Kidney (tissue), 22 donors: ENCODE measurements at places on chromosomes 12 and 14. TPM values are rescaled to one million over a fixed set of nuclear protein-coding genes. Genes with fewer than 3 reads are reported as not detected.

The OR6C3 gene
- total RNA-seq = not detected

The KRT71 gene
- total RNA-seq = not detected

The RNASE3 gene
- 0.38 TPM for total RNA-seq

The SALL2 gene
- total RNA-seq = 8.8 TPM

The NGB gene
- total RNA-seq = not detected

The B3GNT4 gene
- total RNA-seq = 0.35 TPM

The INSM2 gene
- total RNA-seq = not detected

The DDN gene
- not detected for total RNA-seq

The WDHD1 gene
- total RNA-seq = 3.3 TPM

The KRT3 gene
- not detected for total RNA-seq

The DDX11 gene
- 29.9 TPM for total RNA-seq

- no peaks in the 10 kb centered on the region for H3K27me3 ChIP-seq
- H3K4me3 ChIP-seq = no peak overlapping the region
- no peak overlapping the region for H3K27ac ChIP-seq
- no peak for DNase-seq
Observed at GRCh38 chr12:65449400-65449799, 170.9 kb downstream of the MSRB3 start.

GRCh38 chr14:58697930-58698642 lies 60.3 kb downstream of the DACT1 start:
- no peak overlapping the region for H3K4me3 ChIP-seq
- no peaks in the 10 kb centered on the region for H3K4me1 ChIP-seq
- no peaks in the 10 kb centered on the region for H3K36me3 ChIP-seq
- DNase-seq = no peak
- H3K27ac ChIP-seq = no peak overlapping the region
- H3K27me3 ChIP-seq = no peaks in the 10 kb centered on the region

GRCh38 chr12:45703942-45704341 lies 25.6 kb upstream of the ARID2 start:
- H3K36me3 ChIP-seq = no peaks in the 10 kb centered on the region
- H3K27ac ChIP-seq = no peak overlapping the region
- H3K27me3 ChIP-seq = no peaks in the 10 kb centered on the region
- no peak for DNase-seq

GRCh38 chr12:63863658-63864453 lies 19.4 kb downstream of the SRGAP1 start:
- no peak overlapping the region for H3K4me3 ChIP-seq
- no peak for DNase-seq
- H3K36me3 ChIP-seq = no peaks in the 10 kb centered on the region
- H3K27ac ChIP-seq = no peak overlapping the region
- H3K4me1 ChIP-seq = peaks cover 3% of the 10 kb centered on the region

DNA sequence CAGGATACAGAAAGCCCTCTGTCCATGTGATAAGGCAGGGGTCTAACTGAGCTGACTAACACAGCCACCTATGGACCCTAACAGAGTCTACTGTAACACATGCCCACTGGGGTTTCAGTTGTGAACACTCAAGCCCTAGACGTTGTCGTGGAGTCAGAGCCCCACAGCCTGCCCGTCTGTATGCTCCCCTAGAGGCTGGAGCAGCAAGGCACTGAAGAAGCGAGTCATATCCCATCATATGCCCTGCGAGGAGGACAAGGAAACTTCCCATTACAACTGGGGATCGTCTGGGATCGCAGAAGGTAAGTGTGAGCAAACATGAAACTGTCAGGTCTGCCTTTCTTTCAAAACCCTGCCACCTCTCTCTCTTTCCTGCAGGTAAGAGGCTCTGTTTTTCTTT lies 138.1 kb downstream of the GPR65 start:
- no peaks in the 10 kb centered on the region for H3K36me3 ChIP-seq
- no peak overlapping the region for H3K27ac ChIP-seq
- no peak for DNase-seq
- no peak overlapping the region for H3K4me3 ChIP-seq

GRCh38 chr12:60035835-60036234 lies 440.0 kb downstream of the SLC16A7 start:
- no peak for DNase-seq
- no peaks in the 10 kb centered on the region for H3K4me1 ChIP-seq
- no peaks in the 10 kb centered on the region for H3K36me3 ChIP-seq
- no peak overlapping the region for H3K4me3 ChIP-seq
- no peaks in the 10 kb centered on the region for H3K27me3 ChIP-seq
- H3K27ac ChIP-seq = no peak overlapping the region

DNA sequence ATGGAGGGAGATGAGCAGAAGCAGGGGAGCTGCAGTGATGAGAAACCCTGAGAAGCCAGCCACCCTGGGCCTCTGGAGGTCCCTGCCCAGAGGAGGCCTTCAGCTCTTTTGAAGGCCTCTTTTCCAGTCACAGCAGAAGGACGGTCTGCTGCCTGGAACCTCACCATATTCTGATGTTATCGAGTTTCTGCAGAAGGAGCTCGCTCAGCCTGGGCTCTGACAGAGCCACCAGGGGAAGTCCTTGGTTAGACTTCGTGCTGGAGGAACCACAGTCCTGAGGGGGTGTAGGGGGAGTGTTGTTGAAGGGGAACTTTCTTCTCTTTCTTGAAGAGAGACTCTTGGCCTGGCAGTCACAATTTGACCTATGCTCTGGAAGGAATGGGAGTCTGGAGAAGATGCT lies 25.1 kb upstream of the BATF start:
- no peaks in the 10 kb centered on the region for H3K36me3 ChIP-seq
- no peaks in the 10 kb centered on the region for H3K4me1 ChIP-seq
- DNase-seq = no peak
- no peak overlapping the region for H3K4me3 ChIP-seq
- H3K27ac ChIP-seq = no peak overlapping the region
- H3K27me3 ChIP-seq = no peaks in the 10 kb centered on the region

DNA sequence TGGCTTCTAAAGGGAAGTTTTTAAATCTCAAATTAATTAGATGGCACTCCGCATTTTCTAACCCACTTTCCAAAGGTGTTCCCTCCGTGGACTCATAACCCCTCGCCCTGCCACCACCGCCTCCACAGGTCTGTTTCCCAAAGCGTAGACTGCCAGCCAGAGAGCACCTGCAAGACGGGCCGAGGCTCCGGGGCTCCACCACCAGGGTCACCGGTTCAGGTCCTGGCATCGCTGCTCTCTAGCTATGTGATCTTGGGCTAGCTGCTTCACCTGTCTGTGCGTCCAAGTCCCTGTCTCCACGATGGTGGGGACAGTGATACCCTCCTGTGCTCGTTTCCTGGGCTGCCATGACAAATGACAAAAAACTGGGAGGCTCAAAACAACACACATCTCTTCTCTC lies 11.5 kb downstream of the RIMBP2 start:
- DNase-seq = no peak
- H3K27me3 ChIP-seq = no peaks in the 10 kb centered on the region
- no peak overlapping the region for H3K4me3 ChIP-seq
- no peaks in the 10 kb centered on the region for H3K36me3 ChIP-seq

DNA sequence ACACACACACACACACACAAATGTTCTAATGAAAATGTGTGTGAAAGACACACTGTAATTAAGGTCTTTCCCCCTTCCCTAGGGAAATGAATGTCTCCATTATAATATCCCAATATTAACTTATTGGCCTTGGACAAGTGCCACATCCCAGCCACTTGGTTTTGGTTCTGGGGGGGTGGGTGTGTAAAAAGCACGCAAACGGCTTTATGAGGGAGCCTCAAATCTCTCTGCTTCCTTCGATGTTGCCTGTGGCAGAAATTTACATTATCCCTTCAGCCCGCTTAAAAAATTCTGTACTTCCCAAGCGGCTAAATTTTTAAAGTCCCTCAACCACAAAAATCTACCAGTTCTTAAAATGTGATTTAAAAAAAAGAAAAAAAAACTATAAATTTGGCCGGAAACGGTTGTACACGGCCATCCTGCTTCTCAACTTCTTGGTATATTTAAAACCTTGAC lies 432 bp downstream of the C14orf93 start:
- peaks cover 3% of the 10 kb centered on the region for H3K4me1 ChIP-seq
- DNase-seq = no peak
- peak overlapping the region; percentile 87 for H3K4me3 ChIP-seq
- no peaks in the 10 kb centered on the region for H3K27me3 ChIP-seq

- H3K27me3 ChIP-seq = no peaks in the 10 kb centered on the region
- H3K36me3 ChIP-seq = no peaks in the 10 kb centered on the region
- no peaks in the 10 kb centered on the region for H3K4me1 ChIP-seq
- DNase-seq = peak; percentile 78
- H3K4me3 ChIP-seq = peak within 1 kb of the TSS; percentile 63
Observed at GRCh38 chr12:104049903-104050356, at the start of gene GLT8D2. TSS of gene GLT8D2 (minus strand) at chr12:104050187. CDS start at chr12:104019648, 30,539 bp downstream.

- peak; percentile 81 for DNase-seq
- no peaks in the 10 kb centered on the region for H3K36me3 ChIP-seq
- no peak overlapping the region for H3K27ac ChIP-seq
- peaks cover 4% of the 10 kb centered on the region for H3K4me1 ChIP-seq
- no peak overlapping the region for H3K4me3 ChIP-seq
- no peaks in the 10 kb centered on the region for H3K27me3 ChIP-seq
Observed at GRCh38 chr14:102510616-102511520, 1.3 kb upstream of the ANKRD9 start.

DNA sequence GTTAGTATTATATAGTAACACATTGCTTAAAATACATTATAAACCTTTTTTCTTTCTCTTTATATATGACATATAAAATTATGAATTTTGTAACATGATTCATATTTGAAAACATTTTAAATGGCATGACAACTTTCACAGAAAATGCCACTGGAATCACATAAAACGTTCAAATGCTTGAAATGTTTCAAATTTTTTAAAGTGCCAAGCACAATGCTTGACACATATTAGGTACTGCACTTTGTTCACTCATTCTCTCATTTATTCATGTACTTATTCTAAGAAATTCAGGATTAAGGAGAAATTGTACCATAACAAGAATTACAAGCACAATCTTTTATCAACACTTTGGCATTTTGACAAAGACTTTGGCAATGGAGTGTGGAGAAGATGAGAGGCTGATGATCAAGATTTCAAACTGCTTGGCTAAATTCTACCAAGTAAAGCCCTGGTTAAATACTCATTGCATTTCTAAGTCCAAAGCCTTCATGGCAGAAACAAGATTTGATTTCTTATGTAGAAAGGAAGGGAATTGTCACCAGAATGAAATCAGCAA lies 232.2 kb downstream of the C12orf50 start:
- H3K27ac ChIP-seq = no peak overlapping the region
- no peak for DNase-seq
- no peaks in the 10 kb centered on the region for H3K27me3 ChIP-seq
- H3K4me1 ChIP-seq = no peaks in the 10 kb centered on the region
- no peaks in the 10 kb centered on the region for H3K36me3 ChIP-seq
- H3K4me3 ChIP-seq = no peak overlapping the region

DNA sequence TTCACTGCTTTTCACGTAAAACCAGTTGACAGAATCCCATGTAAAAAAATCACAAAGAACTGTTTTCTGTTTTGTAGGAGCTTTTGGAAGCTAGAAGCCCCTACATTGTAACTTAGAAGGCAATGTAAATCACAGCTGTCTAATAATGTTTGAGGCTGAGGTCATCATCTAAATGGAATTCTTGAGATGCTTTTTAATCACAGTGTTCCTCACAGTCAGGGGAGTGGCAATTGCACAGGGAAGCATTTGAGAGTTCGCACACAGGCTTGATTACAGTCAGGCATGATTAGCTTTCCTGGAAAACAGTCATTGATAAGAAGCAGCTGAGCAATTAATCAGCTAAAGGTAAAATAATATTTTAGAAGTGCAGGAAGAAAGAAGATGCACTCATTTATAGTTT lies 2.9 kb downstream of the SLC17A8 start:
- no peaks in the 10 kb centered on the region for H3K36me3 ChIP-seq
- peak; percentile 45 for DNase-seq
- H3K4me1 ChIP-seq = no peaks in the 10 kb centered on the region
- no peak overlapping the region for H3K4me3 ChIP-seq
- no peaks in the 10 kb centered on the region for H3K27me3 ChIP-seq

DNA sequence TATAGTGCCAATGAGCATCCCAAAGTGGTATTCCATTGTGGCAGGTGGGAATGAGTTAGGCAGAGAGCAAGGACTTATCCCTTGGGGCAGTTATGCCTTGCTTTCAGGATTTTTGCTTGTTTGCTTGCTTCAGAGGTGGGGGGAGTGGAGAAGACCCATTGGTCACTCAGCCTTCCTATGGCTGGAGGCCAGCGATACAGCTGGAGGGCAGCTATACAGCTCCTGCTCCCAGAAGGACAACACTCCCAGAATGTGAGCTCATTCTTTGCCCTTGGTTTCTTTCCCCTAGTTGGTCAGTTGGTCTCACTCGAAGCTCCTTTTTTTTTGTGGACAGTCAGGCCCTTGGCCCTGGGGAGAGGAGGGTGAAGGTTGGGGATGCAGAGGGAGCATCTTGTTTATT lies 14.5 kb downstream of the KRT83 start:
- H3K36me3 ChIP-seq = no peaks in the 10 kb centered on the region
- peak; percentile 23 for DNase-seq
- H3K4me1 ChIP-seq = no peaks in the 10 kb centered on the region
- no peak overlapping the region for H3K27ac ChIP-seq

DNA sequence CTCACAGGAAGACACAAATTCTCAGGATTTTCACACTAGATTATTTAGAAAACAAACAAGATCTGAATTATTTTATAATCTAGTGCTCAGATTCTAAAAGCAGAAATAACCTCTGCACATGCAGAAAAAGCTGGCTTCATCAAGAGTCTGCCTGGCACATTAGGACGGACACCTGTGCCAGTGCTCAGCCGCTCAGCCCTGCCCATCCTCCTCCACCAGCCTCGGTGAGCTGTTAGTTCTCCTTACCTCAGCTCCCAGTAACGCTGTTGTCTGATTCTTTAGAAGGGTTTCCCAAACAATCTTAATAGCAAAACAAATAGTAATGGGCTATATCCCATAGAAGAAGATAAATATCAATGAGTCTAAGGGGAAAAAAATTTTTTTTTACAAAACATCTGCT lies 27.7 kb downstream of the DUSP16 start:
- H3K4me1 ChIP-seq = peaks cover 8% of the 10 kb centered on the region
- H3K36me3 ChIP-seq = no peaks in the 10 kb centered on the region
- H3K27me3 ChIP-seq = no peaks in the 10 kb centered on the region
- DNase-seq = no peak
- no peak overlapping the region for H3K27ac ChIP-seq

DNA sequence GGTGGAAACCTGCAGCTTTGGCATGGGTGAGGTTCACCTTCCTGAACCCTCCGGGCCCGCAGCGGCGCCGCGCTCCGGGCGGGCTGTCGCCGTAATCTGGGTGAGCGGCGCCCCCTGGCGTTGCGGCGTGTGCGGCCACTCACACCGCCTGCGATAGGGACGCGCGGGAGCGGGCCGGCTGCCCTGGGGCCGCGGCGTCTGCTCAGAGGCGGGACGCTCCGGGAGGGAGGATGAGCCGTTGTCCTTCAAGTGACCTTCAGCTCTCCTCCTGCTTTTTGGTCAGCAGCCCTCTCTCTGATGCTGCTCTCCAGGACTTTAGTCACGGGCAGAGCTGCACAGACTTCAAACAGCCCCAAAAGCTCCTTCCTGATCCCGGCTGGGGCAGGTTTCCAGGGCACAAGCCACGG lies 211.7 kb upstream of the FKBP4 start:
- DNase-seq = peak; percentile 84
- H3K4me1 ChIP-seq = no peaks in the 10 kb centered on the region
- H3K27me3 ChIP-seq = no peaks in the 10 kb centered on the region
- H3K36me3 ChIP-seq = no peaks in the 10 kb centered on the region
- H3K27ac ChIP-seq = no peak overlapping the region

- H3K4me3 ChIP-seq = peak overlapping the region; percentile 70
- peaks cover 12% of the 10 kb centered on the region for H3K4me1 ChIP-seq
- H3K27me3 ChIP-seq = no peaks in the 10 kb centered on the region
- no peaks in the 10 kb centered on the region for H3K36me3 ChIP-seq
- peak; percentile 76 for DNase-seq
Observed at GRCh38 chr14:50230701-50231474, 490 bp downstream of the SOS2 start.
